ENCODE measurements at places on chromosomes 6 and 20.
A peak's percentile ranks its signal among the peaks of the same experiment; 100 is the strongest.

DNA sequence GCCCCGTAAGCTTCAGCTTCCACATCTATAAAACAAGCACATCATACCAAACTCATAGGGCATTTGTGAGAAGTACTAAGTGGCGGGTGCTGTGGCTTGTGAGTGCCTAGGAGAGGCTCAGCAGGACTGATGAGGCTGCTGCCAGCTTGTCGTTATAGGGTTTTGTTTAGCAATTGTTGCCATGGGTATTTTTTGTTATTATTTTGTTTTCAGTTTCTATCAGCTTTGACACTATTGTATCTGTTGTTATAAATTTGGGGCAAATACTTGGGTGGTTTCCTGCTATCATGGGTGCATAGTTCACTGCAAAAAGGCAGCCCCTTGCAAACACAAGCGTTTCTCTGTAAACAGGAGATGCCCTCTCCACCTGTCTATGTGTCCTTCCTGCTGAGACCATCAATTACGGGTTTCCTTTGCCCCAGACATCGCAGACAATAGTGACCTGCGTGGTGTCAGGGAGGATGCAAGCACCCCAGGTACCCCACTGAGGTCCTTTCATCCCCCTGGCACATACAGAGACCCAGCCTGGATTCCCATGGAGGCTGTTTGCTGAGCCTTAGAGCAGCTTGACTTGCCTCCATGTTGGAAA lies 3.1 kb upstream of the CCDC167 start:
- DNase-seq: no peak

GRCh38 chr20:61734733-61735502 lies 330.8 kb downstream of the TAF4 start:
- DNase-seq: no peak

DNA sequence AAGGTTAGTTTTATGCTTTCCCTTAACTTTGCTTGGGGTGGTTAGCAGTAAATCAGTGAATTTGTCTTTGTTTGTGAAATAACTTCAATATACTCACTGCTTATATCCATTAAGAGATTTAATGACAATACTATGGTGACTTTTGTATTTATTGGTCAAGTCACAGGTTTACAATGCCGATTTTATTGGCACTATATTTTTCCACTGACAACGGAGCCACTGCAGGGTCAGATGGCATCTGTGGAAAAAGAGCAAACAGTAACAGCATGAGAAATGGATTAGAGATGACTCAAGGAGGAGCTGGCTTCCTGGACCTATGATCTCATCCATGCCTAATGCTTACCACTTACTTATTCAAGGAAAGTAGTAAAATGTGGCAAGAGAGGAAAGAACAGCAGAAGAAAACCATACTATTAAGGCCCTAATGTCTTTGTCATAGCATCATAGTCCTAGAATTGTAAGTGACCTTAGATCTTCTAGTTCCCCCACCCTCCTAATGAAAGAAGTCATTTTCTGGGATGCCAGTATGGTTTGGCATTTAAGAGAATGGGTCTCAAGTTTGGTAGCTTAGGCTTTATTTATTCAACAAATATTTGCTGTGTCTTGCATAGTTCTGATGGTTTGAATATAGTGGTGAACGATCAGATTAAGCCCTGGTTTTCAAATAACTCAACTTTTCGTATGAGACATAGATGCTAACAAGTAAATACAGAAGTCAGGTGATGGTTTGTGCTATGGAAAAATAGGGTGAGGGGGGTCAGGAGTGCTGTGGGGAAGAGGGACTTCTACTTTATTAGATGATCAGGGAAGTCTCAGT lies 18.5 kb downstream of the RNF144B start:
- DNase-seq: peak; percentile 81

GRCh38 chr6:34772940-34773339 lies 15.6 kb downstream of the SNRPC start:
- DNase-seq: no peak

- no peak for DNase-seq
Measured at GRCh38 chr6:28965706-28966105, 39.4 kb downstream of the ZNF311 start.

DNA sequence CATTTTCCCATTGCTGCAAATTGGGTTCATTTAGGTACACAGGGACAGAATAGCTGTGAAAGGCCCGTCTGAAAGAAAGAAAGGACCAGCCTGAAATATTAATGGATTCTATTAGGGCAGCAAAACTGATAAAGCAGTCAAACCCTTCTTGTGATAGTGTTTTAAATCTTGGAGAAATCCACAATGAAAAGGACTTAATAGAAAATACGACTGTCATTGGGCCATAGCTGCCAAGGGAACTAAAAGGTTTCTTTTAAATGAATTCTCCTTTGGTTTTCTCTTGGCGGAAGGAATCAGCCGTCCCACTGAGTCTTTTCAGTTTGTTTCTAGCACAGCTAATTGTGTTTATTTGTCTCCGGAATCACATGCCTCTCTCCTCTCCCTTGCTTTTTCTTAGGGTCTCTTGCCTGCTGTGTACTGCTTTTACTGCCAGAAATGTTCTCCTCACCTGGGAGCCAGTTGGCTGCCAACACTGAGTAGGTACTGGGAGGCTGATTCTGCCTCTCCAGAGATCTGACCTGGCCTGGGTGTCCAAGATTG lies 11.3 kb downstream of the PAQR8 start:
- DNase-seq: no peak

GRCh38 chr20:38147163-38147562 lies 17.9 kb downstream of the TGM2 start:
- DNase-seq: no peak
